ENCODE measurements at places on chromosomes 3 and 15.

DNA sequence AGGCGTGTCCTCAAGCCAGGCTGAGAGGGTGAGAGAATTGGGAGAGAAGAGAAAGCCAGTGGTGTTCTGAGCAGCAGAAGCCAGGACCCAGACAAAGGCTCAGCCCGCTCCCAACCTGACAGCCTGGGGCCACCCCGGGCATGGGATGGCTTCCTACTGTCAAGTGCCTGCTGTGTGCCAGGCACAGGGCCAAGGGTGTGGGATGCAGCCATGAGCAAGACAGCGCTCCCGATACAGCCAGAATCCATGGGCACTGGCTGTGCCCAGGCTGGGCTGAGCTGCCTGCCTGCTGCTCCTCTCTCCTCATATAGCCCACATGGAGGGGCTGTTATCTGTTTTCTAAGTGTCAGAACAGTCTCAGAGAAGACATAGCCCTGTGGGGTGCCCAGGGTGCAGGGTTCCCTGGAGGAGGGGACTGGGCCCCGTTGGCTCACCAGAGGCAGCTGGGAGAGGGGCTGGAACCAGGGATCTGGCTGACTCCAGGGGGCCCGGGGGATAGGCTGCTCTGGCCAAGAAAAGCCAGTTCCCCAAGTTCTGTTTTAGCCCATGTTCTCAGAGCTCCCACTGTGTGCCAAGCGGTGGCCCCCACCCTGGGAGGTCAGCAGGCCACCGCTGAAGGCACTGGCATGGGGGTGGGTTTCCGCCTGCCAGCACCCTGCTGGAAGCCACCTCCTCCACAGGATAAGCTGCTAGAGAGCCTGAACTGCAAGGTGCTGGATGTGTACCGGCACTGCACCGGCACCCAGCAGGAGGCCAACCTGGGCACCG lies 39.0 kb downstream of the CFAP100 start:
- DNase-seq = no peak

DNA sequence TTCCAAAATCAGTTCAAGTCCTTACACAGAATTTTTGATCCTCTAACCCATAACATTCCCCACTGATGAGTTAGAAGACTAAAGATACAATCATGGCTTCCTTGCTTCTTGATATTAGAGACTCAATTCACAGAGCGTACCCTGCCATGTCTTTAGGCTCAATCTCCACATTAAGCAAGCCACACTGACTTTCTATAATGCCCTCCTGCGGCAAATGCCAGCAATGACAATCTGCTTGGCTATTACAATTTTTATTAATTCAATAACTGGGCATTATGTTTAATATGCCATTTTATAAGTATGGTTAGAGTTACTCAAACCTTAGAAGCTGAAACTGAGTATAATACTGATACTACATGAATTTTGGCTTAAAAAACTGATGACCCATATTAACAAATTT lies 479.7 kb upstream of the NR2F2 start:
- no peak for DNase-seq

- no peak for DNase-seq
Measured at GRCh38 chr3:106097817-106098435, 229.1 kb upstream of the CBLB start.

- peak; percentile 4 for DNase-seq
Measured at GRCh38 chr3:24686808-24687207, 192.2 kb upstream of the THRB start.

GRCh38 chr3:134002306-134002705 lies 27.4 kb downstream of the SLCO2A1 start:
- DNase-seq = no peak

- DNase-seq = no peak
Measured at GRCh38 chr15:31238906-31239305, 87.7 kb upstream of the KLF13 start.

- no peak for DNase-seq
Measured at GRCh38 chr3:185400866-185401265, 37.9 kb downstream of the MAP3K13 start.

DNA sequence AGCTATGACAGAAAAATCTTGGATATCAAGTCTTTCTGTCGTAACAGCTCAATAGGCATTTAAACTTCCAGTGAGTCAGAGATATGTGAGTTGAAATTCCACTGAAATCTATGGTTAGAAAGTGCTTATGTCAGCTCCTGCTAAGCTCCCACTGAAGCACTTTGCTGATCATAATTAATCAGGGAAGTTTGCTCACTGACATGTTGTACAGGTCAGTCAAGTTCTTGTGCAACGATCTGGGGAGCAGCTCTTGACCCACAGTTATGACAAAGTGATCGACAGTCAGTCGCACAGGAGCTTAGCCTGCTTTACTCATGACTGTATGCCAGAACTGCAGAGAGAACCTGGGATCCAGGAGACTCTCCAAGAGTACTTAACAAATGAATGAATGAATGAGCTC lies 453.5 kb downstream of the SOX2 start:
- DNase-seq = no peak

DNA sequence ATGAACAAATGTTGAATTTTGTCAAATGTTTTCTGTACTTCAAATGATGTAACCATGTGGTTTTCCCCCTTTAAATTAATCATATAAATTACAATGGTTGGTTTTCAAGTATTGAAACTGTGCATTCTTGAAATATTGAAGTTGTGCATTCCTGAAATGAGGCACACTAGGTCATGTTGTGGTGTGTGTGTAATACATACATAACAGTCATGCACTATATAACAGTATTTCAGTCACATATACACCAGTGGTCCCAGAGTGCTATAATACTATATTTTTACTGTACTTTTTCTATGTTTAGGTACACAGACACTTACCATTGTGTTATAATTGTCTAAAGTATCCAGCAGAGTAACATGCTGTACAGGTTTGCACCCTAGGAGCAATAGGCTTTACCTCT lies 11.0 kb upstream of the IQCF5 start:
- no peak for DNase-seq

DNA sequence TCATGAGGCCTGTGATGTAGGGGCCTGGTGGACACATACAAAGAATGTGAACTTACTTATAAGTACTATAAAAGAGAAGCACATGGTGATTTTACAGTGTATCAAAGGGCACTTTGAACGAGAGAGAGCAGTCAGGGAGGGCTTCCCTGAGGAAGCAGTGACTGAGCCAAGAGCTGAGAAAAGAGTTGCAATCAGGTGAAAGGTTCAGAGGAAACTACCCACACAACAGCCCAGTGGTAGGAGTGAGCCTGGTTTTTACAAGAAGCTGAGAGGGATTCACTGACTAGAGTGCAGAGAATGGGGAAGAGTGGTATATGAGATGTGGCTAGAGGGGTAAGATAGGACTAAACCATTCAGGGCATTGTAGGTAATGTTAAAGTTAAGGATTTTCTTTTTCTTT lies 57.1 kb downstream of the CALML4 start:
- DNase-seq = no peak

- no peak for DNase-seq
Measured at GRCh38 chr3:19342389-19342788, 194.1 kb downstream of the KCNH8 start.

DNA sequence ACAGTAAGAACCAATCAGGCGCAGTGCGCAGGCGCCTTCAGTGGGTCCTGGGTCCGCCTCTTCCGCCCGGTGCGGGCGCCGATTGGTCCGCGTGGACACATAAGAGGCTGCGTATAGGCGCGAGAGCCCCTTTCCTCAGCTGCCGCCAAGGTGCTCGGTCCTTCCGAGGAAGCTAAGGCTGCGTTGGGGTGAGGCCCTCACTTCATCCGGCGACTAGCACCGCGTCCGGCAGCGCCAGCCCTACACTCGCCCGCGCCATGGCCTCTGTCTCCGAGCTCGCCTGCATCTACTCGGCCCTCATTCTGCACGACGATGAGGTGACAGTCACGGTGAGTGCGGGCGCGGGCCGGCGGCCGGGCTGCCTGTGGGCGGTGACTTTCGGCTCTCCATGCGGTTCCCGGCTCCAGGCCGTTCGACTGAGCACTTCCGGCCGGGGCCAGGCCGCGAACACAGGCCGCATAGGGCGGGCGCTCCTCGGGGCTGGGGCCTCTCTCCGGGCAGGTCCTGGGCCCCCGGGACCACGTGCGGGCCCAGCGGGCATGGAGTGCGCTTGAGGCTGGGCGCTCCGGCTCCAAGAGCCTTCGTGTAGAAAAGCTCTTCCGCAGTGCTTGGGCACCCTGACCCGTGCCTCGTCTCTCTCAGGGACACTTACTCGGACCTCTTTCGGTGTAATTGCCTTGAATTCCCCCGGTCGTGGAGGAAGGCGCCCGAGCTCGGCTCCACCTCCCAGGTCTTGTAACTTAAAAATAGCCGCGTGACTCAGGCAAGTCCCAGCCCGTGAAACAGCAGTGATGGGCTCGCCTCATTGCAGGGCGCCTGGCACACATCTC lies at the start of gene RPLP1:
Gene RPLP1 (plus strand): TSS at position 127 of the 830 bp plus-strand sequence. CDS start 131 bp downstream, at position 258.
- peak; percentile 94 for DNase-seq

DNA sequence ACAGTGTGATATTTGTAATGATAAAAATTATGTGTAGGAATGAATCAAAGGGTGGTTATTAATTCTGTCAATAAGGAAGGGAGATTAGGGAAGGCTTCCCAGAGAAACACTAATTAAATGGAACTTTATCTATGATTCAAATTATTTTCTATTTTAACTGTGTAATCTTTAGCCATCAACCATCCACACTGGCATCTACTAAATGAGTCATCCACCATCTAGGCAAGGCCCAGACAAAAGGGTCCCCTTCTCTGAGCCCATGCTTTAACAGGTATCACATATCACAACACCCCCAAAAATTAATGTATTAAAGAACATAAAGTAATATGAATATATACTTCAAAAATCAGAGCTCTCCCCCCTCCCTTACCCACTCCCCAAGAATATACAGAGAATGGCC lies 19.9 kb upstream of the TPM1 start:
- no peak for DNase-seq

GRCh38 chr3:183537295-183537730 lies 18.2 kb downstream of the KLHL6 start:
- no peak for DNase-seq

DNA sequence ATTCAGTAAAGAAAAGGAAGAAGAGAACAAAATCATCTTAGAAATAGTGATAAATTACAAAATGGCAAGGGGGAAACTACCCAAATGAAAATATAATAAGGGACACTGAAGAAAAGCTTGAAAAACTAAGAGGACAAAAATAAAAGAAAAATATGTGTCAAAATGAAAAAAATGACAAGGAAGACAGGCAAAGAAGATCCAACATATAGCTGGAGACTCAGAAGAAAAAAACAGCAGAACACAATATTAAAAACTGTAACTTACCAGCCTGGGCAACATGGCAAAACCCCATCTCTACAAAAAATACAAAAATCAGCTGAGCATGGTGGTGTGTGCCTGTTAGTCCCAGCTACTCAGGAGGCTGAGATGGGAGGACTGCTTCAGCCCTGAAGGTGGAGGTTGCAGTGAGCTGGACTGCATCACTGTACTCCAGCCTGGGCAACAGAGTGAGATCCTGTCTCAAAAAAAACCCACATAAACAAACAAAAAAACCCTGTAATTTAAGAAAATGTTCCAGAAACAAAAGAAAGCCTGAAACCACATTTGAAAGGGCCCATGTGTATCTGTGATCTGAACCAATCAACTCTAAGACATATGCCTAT lies 93.2 kb downstream of the ANO10 start:
- no peak for DNase-seq

- no peak for DNase-seq
Measured at GRCh38 chr15:60634815-60635214, 155.9 kb upstream of the ICE2 start.

- DNase-seq = no peak
Measured at GRCh38 chr3:36656873-36657272, 107.5 kb downstream of the DCLK3 start.

DNA sequence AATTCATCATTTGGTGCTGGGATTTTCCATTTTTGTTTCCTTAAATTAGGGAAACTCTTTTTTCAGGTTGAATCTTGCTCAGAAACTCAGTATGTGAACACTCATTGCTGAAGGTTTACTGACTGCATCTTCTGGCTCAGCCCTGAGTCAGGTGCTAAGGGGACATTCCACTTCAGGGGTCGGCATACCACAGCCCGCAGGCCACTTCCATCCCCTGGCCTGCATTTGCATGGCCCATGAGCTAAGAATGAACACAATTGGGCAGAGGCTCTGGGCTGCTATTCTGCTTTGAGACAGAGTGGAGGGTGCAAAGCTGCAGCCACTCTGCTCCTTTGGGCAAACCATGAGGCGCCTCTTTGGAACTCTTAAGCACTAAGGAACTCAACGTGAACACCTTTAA lies 165.0 kb downstream of the FEZF2 start:
- DNase-seq = no peak

GRCh38 chr3:70771426-70772147 lies 459.1 kb upstream of the MDFIC2 start:
- DNase-seq = no peak

GRCh38 chr15:42604894-42605744 lies 29.7 kb downstream of the STARD9 start:
- no peak for DNase-seq

- no peak for DNase-seq
Measured at GRCh38 chr3:62095756-62096155, 277.6 kb downstream of the FEZF2 start.

Data from stimulated activated CD4-positive, alpha-beta T cell treated with anti-CD3 and anti-CD28 coated beads, Interleukin-2, amount 100 ng/mL, for 24 hours (primary cell).